ENCODE measurements at places on chromosomes 4 and X.
A peak's percentile ranks its signal among the peaks of the same experiment; 100 is the strongest.

DNA sequence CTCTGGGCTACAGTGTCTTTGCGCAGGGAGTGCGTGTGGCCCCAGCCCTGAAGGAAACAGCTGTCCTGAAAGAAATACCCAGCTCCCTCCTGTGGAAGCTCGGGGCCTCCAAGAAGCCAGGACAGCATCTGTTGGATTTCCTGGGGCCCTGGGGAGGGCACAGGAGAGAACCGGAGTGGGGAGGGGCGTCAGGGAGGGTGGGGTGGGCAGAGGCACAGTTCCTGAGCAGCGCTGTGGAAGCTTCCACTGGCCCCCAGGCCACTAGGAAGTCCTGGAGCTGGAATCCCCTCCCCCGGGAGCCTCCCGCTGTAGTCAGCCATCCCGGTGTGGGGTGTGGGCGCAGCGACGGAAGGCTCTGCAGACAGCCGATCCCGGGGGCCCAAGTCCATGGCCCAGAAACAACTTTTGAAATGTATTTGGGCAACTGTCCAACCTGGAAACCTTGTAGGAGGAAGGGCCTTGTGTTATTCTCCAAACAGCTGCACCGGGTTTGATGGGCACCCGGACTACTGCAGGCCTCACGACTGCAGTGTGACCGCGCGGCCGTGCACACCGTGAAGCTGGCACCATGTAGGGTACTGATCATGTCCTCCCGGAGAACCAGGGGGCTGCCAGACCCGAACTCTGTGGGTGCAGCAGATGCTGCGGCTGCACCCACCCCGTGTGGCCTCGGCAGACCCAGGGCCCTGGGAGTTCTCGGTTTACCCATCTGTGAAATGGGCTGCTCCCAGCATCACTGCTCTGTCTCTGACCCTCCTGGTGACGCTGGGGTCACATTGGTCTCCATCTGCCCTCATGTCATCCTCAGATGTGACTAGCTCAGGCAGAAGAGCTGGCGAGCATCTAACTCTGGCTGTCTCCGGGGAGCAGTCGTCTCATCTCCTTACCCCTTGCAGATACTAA, 68.5 kb upstream of the HMX1 start:
- DNase-seq: peak; percentile 83

- DNase-seq: no peak
Observed at GRCh38 chrX:2427147-2427546, 73.6 kb downstream of the DHRSX start.

- peak; percentile 7 for DNase-seq
Observed at GRCh38 chrX:44344194-44344593, 722 bp upstream of the EFHC2 start.

DNA sequence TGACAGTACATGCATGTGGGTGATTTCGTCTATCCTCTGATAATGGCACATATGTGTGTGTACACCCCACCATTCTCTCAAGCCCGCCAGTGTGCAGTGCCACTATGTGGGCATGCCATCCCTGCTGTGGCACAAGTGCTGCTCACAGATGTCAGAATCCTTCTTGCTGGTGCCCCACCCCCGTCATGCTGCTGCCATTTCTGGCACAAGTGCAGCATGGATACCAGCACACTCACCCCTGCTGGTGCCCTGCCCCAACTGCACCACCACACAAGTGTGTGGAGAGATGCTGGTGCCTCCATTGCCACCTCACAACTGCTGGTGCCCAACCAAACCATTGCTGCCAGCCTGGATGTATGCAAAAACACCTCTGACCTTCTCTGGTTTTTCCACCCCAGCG, 1133.8 kb downstream of the TECRL start:
- no peak for DNase-seq

DNA sequence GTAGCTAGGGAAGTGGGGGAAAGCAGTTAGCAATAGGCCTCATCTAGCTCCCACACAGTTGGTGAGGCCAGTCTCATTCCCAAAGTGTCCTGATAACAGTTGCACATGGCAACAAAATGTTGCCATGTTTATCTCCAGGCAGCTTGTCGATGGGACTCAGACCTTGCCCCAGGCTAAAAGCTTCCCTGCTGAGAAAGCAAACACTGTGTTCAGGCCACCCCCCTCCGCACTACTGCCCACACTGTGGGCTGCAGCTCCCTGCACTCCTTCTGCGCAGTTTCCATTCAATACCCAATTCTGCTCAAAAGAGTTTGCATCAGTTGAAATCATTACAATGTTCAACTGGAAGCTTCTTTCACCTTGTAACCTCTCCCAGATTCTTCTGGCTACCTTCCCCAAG, 287.8 kb upstream of the GK2 start:
- DNase-seq: no peak

GRCh38 chr4:88028946-88029345, 21.5 kb downstream of the PKD2 start:
- DNase-seq: no peak

DNA sequence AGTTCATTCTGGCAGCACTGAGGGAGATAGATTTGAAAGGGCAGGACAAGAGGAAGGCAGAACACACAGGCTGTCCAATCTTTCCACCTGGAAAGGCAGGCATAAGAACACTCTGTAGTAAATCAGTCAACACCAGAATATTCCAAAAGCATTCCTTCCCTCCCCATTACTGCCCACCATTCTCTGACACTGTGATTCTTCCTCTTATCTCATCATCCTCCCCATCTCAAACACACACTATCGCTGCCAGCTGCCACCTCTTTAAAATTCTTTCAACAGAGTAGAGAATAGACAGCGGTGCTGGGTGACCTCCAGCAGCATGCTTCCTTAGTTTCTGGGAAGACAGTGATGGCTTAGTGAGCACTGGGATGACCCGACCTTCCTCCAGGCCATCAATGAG, 53.7 kb upstream of the MYOZ2 start:
- DNase-seq: peak; percentile 60

DNA sequence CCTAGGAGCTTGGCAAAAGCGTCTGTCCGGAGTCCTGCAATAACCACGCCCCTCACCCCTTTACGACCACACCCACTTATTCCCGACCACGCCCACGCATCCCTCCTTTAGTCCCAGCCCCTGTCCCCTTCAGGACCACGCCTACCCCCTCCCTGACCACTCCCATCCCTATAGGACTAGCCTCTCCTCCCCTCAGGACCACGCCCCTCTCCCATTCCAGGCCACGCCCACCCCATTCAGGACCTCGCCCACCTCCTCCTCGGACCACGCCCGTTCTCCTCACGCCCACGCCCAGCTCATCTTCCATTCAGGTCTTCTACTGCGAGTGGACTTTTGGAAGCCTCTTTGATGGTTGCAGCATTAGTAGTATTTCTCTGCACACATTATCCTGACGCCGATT, 131.2 kb upstream of the STX18 start:
- DNase-seq: peak; percentile 34

GRCh38 chr4:175927121-175927520, 115.1 kb upstream of the GPM6A start:
- no peak for DNase-seq

GRCh38 chr4:78057600-78058550, 752 bp downstream of the FRAS1 start:
- peak; percentile 68 for DNase-seq

DNA sequence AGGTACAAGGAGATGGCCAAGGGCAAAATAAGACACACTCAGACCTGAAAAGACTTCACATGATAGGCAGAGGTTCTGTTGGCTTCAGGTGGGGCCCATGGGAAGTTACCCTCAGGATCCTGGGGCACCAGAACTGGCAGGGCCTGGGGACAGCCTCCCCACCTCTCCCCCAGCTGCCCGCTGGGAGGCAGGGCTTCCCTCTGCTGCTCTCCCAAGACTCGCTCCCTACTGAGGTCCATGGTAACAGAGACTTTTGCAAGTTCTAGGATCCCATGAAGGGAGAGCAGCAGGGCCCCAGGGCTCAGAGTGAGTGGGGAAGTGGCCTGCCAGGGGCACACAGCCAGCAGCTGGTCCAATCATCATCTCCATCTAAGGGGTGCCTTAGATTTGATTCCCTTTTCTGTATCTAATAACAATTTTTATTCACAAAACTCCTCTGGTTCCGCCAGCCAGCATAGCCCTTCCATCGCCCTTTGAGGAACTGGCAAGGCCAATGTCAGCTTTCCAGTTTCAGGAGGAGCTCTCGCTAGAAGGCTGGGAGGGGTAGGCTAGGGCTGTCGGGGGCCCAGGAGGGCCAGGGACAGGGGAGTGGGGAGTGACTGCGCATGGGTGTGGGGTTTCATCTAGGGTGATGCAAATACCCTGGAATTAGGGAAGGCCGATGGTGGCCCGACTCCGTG, 78.2 kb downstream of the SLC2A9 start:
- DNase-seq: no peak

GRCh38 chrX:281166-281999, at the start of gene PLCXD1:
PLCXD1 (plus strand) TSS chrX:281381; CDS start chrX:284188, 2,807 bp downstream.
- peak; percentile 77 for DNase-seq

GRCh38 chr4:7721984-7722551, 217.6 kb downstream of the AFAP1 start:
- DNase-seq: no peak

- DNase-seq: no peak
Observed at GRCh38 chr4:89998469-89999011, 103.9 kb downstream of the MMRN1 start.

- no peak for DNase-seq
Observed at GRCh38 chr4:16168144-16168543, 58.1 kb downstream of the TAPT1 start.

DNA sequence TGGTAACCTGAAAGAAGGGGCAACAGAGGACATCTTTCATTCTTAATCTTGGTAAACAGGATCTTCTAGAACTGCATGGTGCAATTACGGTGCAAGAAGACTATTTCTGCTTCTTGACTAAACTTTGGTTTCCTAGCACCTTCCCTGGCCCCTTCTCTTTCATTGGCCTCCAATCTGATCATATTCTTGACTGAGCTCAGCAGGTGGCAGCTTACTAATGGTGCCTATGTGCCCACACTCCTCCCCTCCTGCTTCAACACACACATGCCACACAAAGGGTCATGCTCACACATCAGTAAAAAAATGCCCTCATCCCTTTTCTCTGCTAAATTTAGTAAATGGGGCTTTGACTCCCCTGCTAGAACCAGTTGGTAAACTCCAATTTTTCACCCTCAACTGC, 400.5 kb upstream of the MAOA start:
- no peak for DNase-seq

GRCh38 chrX:71256856-71257255, 2.9 kb upstream of the ZMYM3 start:
- DNase-seq: peak; percentile 45

- DNase-seq: no peak
Observed at GRCh38 chr4:54946741-54947140, 178.7 kb downstream of the KDR start.

- peak; percentile 31 for DNase-seq
Observed at GRCh38 chrX:53714580-53715345, 28.2 kb upstream of the HUWE1 start.

- no peak for DNase-seq
Observed at GRCh38 chr4:124641715-124642381, 70.7 kb downstream of the ANKRD50 start.

GRCh38 chr4:18882468-18882867, 860.9 kb upstream of the LCORL start:
- peak; percentile 49 for DNase-seq

- DNase-seq: no peak
Observed at GRCh38 chr4:48332661-48333060, 8.7 kb upstream of the SLAIN2 start.

GRCh38 chr4:40176602-40177001, 20.2 kb upstream of the RHOH start:
- DNase-seq: no peak

- DNase-seq: peak; percentile 60
Observed at GRCh38 chr4:43990551-43990950, 458.1 kb downstream of the KCTD8 start.

DNA sequence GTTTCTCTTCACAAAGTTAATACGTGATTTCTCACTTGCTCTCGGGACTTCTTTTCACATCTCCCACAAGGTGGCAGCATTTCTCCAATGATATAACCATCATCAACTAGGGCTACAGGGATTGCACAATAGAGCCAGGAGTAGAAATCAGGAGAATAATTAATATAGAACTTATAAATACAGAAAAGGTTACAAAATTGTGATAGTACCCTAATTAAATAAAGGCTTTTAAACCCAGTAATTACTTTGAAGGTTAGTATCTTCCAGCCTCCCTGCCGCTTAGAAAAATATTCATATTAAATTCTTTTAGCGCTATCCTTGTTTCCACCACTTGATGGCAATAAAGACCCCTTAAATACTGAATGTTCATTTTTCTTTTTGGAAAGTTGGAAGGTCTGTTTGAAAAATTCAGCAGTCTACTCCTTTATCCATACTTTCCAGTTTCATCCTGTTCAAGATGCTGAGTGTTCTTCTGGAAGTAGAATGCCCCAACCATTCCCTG, 65.8 kb downstream of the RASGEF1B start:
- DNase-seq: peak; percentile 92

DNA sequence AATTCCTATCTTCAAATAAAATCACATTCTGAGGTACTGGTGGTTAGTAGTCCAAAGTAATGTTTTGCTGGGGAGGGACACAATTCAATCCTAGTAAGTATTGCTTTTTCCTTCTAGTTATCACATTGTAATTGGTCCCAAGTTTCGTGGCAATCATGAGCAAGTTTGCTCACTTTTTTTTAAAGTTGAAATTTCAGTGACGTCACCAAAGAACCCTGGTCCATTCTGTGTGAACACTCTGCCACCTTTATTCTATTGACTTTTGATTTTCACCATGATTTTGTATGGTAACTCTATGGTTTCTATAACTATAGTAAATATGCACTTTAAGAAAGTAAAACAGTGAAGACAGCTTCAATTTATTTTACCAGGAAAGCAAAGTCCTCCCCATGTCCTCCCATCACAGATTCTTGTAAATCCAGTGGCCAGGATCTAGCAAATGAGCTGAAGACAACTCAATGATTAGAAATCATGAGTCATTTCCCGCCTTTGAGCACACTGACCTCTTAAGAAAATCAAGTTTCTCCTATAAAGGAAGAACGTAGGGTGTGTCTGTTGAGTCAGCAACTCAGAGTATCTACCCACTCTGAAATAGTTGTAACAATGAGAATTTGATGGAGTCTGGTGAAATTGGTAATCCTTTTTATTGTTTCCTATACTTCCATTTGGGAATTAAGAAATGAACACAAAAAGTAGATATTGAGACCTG, 1306.6 kb upstream of the PABPC4L start:
- DNase-seq: no peak

GRCh38 chr4:134624365-134624764, 422.8 kb upstream of the PABPC4L start:
- no peak for DNase-seq

DNA sequence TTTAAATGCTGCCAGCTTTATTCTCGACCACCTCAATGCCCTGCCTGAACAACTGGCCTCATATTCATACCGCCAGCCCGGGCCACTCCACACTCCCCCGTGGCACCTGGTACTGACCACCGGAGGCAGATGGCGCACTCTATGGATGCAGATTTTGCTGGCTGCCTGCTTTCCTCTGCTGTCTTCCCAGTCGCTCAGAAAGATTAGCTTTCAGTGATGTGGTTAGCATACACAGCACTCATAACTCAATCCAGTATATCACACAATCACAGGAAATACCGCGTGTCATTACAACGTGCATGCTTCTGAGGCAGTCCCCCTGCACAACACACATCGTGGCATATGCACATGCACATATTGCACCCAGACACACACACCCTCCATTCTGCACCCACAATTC, 147.2 kb upstream of the BCOR start:
- DNase-seq: no peak

All from lung (tissue), 17 donors.